ENCODE measurements at places on chromosomes 1 and 21.

DNA sequence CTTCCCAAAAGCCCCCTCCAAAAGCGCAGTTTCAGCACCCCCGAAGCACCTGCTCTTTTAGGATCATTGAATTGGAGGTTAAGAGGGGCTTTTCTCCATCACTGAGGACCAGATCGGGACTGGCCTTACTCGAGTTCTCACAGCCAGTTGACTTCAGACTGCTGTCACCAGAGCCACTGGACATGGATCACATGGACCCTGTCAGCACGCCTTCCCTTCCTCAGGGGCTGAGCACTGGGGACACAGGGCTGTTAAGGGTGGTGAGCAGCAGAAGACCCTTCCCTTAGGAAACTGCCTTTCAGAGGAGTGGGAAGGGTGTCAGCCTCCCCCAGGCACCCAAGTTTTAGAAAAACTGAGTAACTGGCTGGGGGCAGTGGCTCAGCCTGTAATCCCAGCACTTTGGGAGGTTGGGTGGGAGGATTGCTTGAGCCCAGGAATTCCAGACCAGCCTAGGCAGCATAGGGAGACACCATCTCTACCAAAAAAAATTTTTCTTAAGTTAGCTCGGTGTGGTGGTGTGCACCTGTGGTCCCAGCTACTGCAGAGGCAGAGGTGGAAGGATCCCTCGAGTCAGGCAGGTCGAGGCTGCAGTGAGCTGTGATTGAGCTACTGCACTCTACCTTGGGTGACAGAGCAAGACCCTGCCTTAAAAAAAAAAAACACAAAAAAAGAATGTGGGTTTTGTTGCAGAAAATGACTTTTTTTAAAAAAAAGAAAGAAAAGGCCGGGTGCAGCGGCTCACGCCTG lies 584 bp upstream of the FGR start:
- DNase-seq, result no peak

DNA sequence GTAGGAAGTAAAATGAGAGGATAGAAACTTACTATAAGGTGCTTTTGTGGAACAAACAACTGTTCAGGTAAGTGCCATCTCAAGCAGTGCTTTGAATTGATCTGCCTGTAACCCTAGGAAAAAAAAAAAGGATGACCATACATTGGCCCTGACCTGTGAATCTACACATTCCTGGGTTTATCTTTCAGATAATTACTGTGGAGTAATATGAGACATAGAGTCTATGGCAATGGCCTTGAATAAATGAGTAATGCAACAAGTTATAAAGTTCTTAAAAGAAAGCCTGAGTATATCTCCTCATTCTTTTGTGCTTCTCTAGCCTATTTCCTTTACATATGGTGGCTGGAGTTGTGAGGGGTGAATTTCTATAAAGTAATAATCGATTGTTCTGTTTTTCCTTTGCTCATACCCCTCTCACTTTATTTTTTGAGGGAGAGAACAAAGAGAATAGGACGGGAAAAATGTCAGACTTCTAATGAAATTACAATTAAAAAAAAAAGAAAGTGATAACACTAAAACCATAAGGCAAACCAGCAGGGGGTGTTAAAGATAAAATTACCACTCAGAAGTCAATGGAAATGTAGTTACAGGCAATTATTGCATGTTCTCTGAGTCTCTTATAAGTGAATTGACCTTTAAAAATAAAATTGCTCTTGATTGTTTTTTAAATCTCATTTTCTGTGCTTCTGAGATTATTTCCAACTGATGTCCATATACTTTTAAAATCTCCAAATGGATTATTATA lies 12.4 kb upstream of the ATP1A1 start:
- no peak for DNase-seq

DNA sequence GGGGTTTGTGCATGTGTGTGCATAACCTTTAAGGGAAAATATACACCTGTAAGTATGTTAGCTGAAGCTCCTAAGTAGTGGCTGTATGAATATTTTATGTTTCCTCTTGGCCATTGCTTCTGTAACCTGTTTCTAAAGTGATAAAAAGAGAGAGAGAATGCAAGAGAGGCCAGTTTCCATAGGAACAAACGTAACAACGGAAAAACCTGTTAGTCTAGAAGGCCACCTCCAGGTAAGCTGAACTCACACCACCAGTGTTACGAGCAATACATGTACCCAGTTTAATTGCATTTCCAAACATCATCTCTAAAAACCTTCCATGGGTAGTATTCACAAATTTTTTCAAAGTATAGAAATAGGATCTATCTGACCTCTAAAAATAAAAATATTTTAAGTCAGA lies 63.1 kb downstream of the PLPPR4 start:
- DNase-seq, result no peak

- DNase-seq, result no peak
Measured at GRCh38 chr1:226717256-226717909, 21.7 kb downstream of the ITPKB start.

- DNase-seq, result no peak
Measured at GRCh38 chr1:202133001-202133400, 10.3 kb downstream of the GPR37L1 start.

DNA sequence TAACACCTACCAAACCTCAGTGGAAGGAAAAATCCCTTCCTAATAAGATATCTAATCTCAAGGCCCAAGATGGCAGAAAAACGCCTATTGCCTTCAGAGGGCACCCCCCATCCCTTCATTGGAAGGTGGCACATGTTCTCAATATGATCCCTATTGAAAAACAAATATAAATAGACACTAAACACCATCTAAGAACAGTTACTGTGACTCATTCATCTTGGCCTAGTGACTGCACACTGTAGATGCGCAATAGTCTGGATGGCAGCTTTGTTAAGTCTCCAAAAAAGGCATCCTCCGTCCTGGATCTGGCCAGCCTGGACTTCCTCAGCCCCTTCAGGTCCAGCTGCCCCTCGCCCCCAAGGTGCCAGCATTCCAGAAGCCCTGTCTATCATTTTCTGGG lies 121.9 kb downstream of the CAPN8 start:
- no peak for DNase-seq

DNA sequence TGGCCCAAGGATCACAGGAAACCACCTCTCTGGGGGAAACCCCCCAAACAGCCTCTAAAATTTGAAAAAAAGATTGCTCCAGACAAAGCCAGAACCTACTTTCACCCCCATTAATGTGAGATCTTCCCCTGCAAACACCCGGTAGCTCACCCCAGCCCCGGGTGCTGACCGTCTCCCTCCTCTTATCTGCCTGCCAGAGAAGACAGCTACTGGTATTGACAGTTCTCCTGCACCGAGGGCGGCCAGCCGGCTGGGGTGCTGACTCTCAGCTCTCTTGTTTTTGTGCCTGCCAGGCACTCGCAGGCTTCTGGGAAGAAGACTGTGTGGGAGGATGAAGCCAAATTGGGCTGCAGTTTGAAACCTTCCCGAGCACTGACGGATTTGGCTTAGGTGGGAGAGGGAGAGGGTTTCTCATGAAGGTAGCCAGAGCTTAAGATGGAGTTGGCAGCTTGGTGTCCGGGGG lies 48.2 kb downstream of the RASSF5 start:
- no peak for DNase-seq

DNA sequence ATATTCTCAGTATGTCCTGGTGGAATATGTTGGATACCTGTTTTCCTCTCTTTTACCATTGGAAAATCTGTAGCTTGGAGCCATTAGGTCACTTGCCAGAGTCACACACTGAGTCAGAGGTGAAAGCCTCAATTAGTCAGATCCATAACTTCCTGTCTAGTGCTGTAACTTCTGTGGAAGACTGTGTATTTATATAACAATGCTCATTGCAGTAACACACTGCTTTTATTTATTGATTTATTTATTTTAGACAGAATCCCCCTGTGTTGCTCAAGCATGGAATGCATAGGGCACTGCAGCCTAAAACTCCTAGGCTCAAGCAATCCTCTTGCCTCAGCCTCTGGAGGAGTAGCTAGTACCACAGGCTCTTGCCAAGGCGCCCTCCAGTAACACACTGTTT lies 1.3 kb upstream of the DOCK7 start:
- DNase-seq, result no peak

DNA sequence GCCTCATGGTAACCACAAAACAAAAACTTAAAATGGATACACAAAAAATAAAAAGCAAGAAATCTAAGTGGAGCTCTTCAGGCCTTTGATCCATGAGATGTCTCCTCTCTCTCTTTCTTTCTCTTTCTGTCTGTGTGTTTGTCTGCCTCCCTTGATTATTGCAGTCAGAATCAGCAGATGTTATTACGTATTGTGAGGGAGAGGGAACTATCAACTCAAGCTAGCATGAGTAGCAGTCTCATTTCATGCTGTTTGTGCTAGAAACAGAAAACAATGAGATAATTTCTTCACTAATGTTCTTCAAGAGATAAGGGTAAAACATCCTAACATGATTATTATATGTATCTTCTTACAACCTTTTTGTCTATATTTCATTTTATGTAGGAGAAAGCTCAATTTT lies 103.7 kb upstream of the PDC start:
- DNase-seq, result no peak

DNA sequence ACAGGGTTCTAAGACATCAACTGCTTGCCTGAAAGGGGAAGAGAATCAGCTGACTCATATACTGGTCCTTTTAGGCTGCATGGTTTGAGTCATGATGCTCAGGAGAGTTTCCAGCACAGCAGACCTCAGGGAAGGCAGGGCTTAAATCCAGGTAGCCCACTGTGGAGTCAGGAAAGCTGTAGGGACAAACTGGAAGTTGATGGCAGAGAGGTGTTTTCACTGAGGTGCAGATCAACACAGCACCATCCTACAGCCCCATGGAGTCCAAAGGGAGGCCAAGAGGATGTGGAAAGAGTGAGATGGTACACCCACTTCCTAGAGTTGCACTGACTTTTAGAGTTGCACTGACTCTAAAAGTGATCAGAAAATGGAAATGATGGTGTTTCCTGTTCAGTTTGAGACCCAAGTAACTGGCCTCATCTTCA lies 252.4 kb upstream of the DUSP10 start:
- DNase-seq, result no peak

DNA sequence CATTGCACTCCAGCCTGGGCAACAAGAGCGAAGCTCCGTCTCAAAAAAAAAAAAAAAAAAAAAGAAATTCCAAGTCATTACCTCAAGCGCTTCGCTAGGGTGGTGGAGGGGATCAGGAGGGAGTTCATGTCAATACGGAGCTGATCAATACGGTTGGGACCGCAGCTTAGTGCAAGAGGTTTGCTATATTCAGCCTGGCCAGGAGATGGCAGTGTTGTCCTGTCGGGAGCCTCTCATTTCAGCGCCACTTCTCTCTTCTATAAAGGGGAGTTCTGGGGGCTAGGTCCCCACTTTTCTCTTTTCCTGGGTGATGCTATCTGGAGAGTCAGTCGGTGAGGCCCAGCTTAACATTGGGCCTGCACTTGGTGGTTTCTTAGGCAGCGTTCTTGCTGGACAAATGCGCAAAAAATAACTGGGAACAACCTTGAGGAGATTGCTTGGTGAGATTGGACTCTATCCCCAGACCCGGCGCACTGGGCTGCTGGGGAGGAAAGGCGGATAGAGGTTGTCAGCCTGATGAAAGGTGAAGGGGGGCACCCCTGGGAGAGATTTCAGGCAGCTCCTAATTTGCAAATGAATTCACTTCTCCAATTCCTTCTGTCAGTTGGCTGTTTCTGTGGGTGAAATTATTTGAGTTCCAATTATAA lies 40.4 kb downstream of the KIAA0040 start:
- no peak for DNase-seq

DNA sequence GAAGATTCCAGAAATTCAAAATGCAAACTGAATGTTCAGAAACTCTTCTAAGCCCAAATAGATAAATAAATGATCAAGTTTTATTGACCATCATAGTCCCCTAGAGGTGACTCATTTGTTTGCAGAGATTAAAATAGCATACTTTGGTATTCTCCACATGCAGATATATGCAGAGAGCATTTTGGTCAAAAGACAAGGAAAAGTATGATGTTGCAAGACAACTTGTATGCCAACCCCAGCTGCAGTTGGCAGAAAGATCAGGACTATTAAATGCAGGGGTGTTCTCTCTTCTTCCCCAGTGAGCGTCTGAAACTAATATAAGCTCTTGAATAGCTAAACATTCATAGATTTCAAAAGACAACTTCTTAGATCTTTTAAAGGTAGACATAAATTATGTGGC lies 404.9 kb downstream of the LTN1 start:
- no peak for DNase-seq

GRCh38 chr1:113216664-113217063 lies 143.7 kb downstream of the LRIG2 start:
- no peak for DNase-seq

DNA sequence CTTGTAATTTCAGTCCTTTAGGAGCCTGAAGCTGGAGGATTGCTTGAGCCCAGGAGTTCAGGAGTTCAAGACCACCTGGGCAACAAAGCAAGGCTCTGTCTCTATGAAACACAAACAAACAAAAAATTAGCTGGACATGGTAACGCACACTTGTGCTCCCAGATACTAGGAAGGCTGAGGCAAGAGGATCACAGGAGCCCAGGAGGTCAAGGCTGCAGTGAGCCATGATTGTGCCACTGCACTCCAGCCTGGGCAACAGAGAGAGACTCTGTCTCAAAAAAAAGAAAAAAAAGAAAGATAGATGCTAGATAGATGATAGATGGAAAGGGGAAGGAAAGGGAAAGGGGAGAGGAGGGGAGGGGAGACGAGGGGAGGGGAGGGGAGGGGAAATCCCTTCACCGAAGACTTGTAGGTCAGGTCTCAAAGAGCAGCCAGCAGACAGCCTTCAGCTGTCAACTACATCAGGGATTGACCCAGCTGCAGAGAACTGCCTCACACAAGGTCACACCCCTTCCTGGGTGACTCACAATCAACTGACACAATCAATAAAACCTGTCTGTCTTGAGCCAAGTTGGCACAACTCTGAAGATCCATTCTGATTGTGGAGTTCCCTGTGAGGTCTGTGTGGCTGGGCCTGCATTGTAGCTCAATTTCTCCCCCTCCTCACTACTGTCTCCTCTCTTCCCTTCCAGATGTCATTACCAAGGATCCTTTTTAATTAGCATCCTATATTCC lies 200.6 kb downstream of the RGS7 start:
- DNase-seq, result peak; percentile 55

- no peak for DNase-seq
Measured at GRCh38 chr1:30934613-30935012, 26.1 kb upstream of the SDC3 start.

DNA sequence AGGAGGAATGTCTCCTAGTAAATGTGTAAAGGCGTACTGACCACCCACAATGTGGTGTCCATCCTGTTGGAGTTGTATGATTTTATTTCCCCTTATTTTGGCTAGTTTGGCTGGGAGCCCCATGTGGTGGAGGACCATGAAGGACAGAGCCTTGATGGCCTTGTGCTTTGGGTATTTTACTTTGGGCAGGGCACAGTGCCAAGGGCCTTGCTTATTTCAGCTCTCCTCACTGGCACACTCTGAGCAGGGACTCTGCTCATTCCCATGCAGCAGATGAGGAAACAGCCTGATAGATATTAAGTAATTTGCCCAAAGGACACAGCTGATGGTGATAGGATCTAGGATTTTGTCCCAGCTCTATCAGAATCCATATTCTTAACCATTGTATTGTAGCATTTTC lies 50.2 kb downstream of the SMYD2 start:
- DNase-seq, result no peak

GRCh38 chr1:83090195-83090594 lies 908.7 kb downstream of the TTLL7 start:
- no peak for DNase-seq

DNA sequence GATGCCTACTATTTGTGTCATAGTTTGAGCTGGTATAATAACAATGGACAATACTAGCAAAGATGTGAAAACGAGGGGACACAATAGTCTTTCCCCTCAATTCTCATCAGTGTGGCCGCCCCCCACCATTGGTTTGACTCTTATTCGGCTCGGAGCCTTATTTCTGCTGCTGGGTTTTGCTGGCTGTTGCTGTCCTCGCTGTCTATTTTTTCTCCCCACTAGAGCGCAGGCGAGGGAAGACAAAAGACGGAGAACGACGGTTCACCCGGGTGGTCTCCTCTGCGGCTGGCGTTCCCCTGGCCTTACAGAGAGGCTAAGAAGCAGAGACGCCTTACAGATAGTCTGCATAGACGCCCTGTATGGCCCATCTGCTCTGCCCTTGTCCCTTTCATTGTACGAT lies 19.4 kb downstream of the CLIC6 start:
- no peak for DNase-seq

Data from epithelial cell of proximal tubule (primary cell).